Muscle of back (tissue), 13 donors: ENCODE measurements at places on chromosomes 7 and 10. TPM values are rescaled to one million over a fixed set of nuclear protein-coding genes. Genes with fewer than 3 reads are reported as not detected.
A peak's percentile ranks its signal among the peaks of the same experiment; 100 is the strongest.

DNA sequence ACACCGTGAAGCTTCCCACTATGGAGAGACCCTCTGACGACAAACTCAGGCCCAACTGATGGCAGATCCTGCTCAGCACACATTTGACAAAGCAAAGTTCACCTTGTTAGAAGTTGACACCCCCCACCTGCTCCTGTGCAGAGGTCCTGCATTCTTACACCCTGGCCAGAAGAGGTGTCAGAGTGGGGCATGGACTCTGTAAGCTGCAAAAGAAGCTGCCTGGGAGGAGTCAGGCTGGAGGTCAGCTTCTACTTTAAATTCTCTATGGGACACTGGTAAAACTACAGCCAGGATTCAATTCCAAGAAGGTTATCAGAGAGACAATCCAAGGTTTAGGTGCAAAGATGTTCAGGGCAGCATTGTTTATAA, 20.0 kb upstream of the TNS3 start:
- DNase-seq = no peak

DNA sequence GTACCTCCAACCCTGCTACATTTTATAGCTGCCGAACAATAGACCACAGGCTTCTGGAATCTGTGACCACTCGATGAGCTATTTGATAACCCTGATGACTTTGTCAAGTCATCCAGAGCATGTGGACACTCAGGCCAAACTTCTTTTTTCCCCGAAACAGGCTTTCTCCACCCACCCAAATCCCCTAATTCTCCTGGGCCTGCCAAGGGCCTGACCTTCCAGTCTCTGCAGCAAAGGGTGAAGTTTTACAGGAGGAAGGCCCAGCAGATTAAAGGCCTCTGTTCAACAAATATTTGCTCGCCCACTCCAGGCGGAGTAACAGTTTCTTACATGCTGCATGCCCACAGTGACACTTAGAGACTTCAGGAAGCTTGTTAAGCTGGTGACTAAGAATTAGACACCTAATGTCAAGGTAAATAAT, 2.0 kb downstream of the JCAD start:
- no peak for DNase-seq

GRCh38 chr10:118990326-118990725, 39.2 kb upstream of the NANOS1 start:
- DNase-seq = no peak

DNA sequence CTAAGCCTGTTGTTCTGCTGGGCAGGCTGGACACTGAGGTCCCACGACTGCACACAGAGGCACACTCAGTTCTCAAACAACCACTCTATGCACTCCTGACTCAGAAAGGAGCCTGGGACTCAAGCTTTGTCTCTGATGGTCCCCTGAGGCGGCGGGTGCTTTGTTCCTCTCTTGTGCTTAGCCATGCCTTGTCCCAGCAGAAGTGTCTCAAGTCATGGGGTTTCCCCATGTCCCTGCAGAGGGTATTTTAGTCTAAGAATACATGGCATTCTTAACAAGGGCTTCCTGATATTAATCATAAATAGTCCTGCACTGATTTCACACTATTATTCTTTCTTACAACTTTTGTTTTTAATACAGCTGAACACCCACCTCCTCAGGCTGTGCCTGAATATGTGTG, 72.5 kb downstream of the CXCL12 start:
- no peak for DNase-seq

DNA sequence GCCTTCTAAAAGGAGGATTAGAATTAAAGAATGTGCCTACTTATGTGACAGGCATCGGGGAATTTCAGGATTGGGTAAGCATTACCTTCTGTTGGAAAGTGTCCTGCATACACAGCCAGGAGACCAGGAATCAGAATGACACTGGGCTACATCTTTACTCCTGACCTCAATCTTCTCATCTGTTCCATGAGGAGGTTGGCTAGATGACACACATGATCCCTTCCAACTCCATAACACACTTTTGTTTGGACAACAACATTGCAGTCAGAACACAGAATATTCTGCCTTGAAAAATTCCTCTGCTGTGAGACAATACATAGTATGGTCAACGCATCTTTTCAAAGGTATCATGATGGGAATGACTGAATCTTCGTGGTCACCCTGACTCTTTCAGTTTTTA, 1281.2 kb upstream of the SORCS1 start:
- peak; percentile 36 for DNase-seq

DNA sequence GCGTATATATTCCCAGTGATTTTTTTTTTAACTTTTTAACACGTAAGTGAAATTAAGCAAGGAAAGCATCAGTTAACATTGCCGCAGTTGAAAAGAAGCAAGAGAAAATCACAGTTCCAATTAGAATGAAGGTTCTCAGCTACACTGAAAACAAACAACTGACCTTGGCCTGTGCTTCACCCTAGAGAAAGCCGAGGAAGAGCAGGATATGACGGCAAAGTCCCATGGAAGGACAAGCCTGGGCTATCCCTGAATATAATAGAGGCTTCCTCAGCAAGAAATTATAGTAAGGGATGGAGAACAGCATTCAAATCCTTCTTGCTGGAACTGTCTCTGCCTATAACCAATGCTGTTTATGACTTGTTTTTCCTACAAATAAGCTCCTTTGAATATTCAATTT, 83.0 kb upstream of the INHBA start:
- DNase-seq = no peak

- no peak for DNase-seq
Observed at GRCh38 chr10:70540089-70540788, 61.7 kb downstream of the PALD1 start.

DNA sequence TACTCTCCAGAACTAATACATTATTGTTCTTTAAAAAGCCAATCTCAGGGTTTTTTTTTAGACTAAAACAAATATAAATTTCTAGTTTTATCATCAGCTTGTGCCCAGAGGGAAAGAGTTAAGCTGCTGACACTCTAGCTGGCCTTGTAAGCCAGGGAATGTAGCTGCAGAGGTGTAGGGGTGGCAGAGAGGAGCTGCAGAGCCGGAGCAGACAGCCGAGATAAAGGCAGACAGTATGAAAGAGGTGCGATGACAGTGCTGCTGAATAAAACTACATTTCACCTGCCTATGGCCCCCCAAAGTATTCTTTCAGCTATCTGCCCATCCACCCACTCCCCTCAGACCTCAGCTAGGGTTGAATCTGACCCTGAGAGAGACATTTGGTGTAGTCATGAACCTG, 653.7 kb upstream of the ZWINT start:
- no peak for DNase-seq

DNA sequence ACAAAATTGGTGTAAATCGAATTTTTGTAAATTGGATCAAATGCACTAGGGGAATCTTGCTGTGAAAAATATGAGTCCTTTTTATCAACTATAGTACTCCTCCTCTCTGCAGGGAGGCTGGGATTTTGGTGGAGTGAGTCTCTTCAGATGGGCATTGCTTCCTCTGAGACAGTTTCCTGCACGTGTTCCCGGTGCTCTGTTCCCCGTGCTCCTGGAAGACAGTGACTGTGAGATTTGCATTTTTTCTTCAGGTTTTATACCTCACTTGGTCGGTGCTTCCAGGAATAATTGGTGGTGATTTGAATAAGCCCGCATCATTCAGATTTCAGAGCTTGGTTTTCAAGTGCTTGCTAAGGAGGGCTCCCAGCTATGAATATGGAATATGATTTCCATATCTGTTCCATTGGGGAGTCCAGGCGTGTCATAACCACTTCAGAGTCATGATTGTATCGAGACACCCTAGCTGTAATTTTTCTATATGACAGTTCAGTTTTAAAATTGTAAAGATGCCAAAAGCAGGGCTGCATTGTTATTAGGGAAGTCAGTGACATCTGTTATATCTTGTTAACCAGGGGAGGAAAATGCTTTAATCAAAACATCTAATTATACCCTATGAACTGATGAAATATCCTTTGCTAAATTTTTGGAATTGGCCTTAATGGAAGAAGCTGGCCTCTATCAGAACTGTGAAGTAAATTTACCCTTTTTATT, 12.3 kb downstream of the AUTS2 start:
- no peak for DNase-seq

DNA sequence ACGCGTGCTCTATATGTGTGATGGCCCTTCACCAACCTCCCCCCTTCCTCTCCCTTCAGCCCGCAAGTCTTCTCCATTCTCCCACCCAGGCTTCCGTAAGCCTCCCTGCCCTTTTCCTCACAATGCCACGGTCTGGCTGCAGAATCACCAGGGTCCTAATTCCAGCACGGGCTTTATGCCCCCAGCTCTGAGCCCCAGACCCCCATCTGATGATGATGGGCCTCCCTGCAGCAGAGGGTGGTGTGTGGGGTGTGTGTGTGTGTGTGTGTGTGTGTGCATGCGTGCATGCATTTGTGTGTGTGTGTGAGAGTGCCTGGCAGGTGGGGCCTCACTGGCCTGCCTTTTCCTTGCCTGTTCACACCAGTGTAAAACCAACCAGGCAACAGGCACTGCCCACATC, 109.9 kb downstream of the OAT start:
- no peak for DNase-seq

SMARCD3 gene
- polyA plus RNA-seq = 156 TPM

ERVW-1 gene
- polyA plus RNA-seq = 0.57 TPM

CRTAC1 gene
- 0.91 TPM for polyA plus RNA-seq

SLC26A3 gene
- not detected for polyA plus RNA-seq

NRG3 gene
- polyA plus RNA-seq = 0.17 TPM
